ENCODE measurements at places on chromosomes 5 and 9. TPM values are rescaled to one million over a fixed set of nuclear protein-coding genes. Genes with fewer than 3 reads are reported as not detected.

Gene AGXT2
- total RNA-seq: 0.04 TPM

Gene HEMGN
- total RNA-seq: 6.7 TPM

- DNase-seq: no peak
Observed at GRCh38 chr5:135545099-135545498, 9.3 kb upstream of the NEUROG1 start.

GRCh38 chr5:37554938-37555337 is 175.8 kb downstream of the WDR70 start:
- DNase-seq: no peak

DNA sequence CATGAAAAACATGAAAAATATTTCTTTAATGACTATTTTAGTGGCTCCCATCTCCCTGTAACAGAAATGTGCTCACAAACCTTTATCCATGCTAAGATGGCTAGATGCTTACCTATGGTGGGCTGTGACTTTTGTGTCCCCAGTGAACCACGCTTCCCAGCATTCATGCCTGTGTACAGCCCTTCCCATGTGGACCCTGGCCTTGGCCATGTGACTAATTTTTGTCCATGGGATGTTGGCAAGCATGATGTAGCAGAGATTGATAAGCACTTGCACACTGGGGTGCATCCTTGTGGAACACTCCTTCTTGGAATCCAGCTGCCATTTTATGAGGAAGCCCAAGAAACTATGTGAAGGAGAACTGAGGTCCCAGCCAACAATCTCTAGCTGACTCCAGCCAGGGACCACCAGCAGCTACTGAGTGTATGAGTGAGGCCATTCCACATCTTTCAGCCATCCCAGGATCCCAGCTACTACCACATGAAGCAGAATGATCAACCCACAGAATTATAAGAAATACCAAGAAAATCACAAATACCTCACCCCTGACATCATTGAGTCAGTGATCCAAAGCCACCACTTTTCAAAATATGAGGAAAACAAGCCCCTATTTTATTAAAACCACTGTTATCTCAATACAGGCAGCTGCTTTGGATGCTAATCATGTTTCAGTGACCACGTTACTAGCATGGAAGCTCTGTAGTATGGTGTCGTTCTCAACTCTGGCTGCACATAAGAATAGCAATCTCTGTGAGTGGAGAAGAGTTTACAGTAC is 16.1 kb upstream of the RAI14 start:
- DNase-seq: no peak

- no peak for DNase-seq
Observed at GRCh38 chr5:33231935-33232334, 208.8 kb upstream of the TARS1 start.

DNA sequence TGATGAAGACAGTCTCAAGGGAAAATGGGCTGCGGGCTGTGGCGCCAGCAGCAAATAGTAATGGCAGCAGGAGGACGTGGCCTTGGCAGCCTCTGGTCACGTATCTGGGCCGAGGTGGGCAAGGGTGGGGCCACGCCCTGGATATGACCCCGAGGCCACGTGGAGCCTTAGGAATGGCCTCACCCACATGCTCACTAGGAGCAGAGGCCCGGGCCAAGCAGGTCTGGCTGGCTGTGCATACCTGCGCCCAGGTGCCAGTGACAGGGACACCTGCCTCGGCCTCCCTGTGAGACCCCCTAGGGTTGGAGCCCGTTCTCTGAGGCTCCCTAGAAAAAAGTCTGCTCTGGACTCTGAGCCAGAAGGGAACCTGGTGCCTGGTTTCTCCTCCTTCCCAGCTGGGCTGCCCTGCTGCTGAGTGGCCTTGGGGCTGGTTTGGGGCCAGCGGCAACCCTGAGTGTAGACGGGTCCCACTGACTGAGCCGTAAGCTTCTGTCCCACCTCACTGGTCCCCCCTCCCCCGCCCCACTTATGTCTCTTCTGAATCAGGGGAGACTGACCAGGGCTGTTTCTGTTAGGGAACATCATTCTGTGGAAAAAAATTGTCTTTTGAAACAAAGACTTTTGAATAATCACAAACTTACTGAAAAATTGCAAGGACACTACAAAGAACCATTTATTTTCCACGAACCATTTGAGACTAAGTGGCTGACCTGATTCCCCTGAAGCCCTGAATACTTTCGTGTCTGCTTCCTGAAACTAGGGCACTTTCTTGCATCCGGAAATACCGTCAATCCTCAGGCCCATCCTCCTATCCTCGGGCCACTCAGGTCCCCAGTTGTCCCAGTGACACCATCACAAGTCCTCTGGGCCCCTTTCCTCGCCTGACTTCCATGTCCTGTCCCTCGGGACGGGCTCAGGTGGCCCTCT is 60.8 kb downstream of the WNK2 start:
- no peak for DNase-seq

DNA sequence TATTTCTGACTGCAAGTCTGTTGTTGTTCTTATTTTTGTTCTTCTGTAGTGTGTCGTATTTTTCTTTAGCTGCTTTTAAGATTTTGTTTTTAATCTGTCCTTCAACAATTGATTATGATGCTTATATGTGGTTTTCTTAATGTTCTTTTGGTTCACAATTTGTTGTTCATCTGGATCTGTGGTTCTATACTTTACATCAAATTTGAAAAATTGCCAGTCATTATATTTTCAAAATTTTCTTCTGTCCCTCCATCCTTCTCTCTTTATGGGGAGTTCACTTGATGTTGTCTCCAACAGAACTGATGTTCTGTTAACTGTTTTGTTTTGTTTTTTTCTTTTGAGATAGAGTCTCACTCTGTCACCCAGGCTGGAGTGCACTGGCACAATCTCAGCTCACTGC is 378.5 kb upstream of the CD180 start:
- DNase-seq: no peak

Gene GPR151
- total RNA-seq: not detected

GRCh38 chr5:92494508-92494907 is 1086.5 kb downstream of the NR2F1-AS1 start:
- DNase-seq: no peak

All from muscle of leg (tissue), 16 donors.